COLO829 (cell line): ENCODE measurements at places on chromosomes 5 and 9.
A peak's percentile ranks its signal among the peaks of the same experiment; 100 is the strongest.

DNA sequence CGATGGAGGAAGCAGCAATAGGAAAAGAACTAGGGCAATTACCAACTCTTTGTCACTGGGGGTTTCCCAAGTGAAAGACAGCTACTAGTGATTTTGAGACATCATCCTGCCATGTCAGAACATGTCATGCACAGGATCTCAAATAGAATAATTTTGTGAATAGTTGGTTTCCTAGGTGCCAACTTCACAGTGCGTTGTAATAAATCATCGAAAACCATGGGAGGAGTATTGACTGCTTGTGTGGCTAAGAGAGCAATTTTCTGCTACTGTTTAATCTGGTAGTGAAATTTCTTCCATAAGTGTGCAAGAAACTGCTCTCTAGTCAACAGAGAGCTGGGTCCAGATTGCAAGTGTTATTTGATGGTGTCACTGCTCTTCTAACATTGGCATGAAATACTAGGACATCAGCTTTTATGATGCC is 168.6 kb downstream of the NNT start:
- no peak for DNase-seq

GRCh38 chr9:37295796-37296195 is 126.7 kb upstream of the GRHPR start:
- no peak for DNase-seq

DNA sequence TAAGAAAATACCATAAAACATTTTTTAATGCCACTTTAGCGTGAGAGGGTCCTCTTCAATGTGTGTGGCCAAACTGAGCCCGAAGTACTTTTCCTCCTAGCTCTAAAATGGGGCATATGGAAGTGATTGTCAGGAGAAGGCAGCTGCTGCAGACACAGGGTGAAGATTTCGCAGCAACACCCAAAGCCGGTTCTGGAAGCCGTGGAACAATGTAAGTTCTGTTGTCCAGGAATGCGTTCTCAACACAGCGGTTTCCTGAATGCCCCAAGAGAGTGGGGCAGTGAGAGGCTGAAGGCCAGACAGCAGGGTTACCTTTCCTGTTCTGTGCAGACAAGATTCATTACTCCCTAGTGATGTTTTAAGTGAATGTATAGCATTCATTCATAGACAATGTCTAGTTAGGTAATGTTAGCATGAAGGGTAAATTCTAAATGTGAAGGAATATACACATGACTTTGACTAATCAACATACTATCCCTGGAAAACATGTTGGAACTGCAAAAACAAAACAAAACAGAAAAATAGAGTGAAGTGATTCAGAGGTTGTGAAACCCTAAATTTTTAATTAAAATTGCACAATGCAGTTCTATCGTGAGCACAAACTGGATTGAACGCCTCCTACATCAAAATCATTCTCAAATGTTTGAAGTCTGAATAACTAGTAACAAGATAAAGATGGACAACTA is 197.0 kb upstream of the SEMA6A start:
- DNase-seq, result peak; percentile 62

DNA sequence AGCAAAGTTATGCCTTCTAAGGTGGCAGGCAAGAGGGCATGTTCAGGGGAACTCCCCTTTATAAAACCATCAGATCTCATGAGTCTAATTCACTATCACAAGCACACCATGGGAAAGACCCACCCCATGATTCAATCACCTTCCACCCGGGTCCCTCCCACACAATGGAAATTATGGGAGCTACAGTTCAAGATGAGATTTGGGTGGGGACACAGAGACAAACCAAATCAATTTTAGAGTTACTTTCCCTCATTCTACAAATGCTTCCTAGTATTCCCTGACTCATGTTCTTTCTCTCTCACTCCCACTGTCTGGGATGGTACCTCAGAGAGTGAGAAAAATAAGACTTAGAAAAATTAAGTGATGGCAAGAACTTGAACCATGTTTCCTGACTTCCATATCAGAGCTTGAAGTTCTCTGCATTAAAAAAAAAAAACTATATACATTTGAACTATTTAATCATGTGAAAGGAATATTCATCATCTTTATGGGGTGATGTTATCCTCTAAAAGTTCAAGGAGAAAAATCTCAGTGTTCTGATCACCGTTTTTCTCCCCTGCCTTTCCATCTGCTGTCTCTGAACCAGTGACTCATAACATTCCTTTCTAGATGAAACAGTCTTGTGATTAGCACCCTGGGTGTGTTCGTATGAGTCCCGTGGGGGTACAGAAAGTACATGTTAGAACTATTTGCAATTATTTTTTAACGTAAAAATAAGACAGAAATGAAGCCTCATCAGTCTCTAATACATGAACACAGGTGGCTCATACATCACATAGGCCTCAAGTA is 282.9 kb downstream of the SLF1 start:
- peak; percentile 19 for DNase-seq

DNA sequence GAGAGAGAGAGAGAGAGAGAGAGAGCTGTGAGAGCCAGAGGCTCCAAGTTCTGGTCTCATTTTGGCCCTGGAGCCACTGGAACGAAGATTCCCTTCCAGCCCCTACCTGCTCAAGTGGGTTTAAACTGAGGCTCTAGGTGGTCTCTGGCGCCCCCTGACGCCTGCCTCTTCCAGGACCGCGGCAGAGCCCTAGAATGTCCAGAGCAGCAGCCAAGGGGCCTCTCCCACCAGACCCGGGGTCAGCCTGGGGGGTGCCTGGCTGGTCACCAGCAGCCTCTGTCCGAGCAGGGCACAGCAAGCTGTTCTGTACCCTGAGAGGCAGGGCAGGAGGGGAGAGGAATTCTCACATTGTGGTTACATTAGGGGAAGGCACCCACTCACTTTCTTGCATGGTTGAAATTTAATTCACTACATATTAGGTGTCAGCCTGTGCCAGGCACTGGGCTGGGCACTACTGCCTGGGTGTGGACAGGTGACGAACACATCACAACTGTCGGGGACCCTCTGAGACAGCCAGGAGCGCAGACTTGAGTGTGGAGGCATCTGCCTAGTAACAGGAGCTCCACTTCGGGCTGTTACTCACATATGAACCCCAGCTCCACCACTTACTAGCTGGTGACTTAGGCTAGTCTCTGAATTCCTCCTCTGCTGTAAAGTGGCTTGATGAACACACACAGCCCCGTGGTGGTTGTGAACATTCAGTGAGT is 44.5 kb downstream of the AMBP start:
- DNase-seq, result peak; percentile 32

GRCh38 chr5:32684260-32684659 is 26.9 kb upstream of the NPR3 start:
- no peak for DNase-seq

DNA sequence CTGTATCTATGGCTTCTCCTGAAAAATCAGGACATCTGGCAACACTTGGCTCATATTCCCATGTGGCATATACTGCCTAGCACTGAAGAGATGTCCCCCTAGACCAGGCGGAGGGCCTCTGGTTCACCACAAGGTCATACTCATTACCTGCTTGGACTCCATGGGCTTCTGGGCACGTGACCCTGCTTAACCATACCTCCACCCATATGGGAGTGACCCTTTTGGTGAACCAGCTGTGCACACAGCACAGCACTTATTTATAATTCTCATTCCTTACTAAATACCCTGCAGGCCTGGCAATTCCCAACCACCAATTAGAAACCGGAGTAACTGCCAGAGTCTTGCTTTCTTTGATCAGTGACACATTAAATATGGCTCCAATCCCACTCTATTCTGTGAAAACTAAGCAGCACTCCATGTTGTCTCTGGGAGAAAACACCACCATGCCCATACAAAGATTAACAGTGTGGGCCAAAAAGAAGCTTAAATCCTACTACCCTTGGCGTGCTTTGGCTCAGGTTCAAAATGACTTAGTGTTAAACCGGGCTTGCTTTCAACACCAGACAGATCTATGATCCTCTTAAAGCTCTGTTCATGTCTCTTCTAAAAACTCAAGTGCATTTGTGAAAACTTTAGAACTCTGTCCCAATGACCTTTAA is 57.7 kb downstream of the MTMR12 start:
- no peak for DNase-seq

GRCh38 chr5:14937254-14937653 is 65.7 kb upstream of the ANKH start:
- DNase-seq, result peak; percentile 54

- no peak for DNase-seq
Measured at GRCh38 chr5:97075649-97076048, 66.8 kb downstream of the LIX1 start.

- no peak for DNase-seq
Measured at GRCh38 chr9:133975511-133975910, 16.6 kb downstream of the VAV2 start.

DNA sequence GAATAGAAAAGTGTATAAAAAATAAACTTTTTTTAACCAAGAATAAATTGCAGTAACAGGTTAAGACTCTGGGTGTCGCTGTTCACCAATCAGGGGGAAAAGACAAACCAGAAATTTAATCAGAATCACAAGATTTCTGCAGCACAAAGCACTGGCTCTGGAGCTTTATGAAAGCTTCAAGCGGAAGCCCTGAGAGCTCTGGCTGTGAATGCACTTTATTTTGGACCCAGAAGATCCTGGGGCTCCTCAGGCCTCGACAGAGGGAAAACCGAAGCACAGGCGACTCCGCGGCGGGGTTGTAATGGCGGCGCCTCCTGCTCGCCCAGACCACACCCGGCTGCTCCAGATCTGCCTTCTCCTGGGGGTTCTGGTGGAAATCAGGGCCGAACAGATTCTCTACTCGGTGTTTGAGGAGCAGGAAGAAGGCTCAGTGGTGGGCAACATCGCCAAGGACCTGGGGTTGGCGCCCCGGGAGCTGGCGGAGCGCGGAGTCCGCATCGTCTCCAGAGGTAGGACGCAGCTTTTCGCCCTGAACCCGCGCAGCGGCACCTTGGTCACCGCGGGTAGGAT is at the start of gene PCDHGA4:
PCDHGA4 (plus strand) TSS at position 122 of the 570 bp plus-strand sequence; CDS start at position 209, 87 bp downstream.
- no peak for DNase-seq

DNA sequence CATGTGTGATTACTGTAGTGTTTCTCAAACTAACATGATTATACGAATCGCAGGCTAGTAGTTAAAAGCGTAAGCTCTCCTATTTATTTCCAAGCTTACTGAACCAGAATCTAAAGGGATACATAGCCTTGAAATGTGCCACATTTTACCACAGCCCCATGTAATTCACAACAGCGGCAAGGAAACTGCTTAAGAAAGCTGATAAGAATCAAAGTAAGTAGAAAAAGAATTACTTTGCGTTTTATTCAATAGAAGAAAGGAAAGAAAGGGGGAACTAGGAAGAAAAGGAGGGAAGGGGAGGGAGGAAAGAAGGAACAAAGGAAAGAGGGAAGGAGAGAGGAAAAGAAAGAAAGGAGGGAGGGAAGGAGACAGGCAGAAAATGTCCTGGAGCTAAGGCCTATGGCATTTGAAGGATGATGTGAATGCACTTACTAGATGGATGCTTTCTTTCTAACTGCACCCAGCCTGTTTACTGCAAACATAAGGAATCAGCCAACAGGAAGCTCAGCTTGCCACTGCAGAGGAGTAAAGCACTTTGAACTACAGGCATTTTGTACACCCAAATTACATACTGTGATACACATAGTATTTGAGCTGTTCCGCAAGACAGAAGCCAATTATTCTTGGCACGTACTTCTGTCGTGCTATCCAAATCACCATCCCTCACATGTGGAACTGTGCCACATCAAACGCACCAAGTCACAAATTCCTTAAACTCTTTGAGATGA is 521.7 kb downstream of the RAB3C start:
- DNase-seq, result no peak

- DNase-seq, result no peak
Measured at GRCh38 chr9:91246846-91247245, 114.9 kb downstream of the AUH start.

DNA sequence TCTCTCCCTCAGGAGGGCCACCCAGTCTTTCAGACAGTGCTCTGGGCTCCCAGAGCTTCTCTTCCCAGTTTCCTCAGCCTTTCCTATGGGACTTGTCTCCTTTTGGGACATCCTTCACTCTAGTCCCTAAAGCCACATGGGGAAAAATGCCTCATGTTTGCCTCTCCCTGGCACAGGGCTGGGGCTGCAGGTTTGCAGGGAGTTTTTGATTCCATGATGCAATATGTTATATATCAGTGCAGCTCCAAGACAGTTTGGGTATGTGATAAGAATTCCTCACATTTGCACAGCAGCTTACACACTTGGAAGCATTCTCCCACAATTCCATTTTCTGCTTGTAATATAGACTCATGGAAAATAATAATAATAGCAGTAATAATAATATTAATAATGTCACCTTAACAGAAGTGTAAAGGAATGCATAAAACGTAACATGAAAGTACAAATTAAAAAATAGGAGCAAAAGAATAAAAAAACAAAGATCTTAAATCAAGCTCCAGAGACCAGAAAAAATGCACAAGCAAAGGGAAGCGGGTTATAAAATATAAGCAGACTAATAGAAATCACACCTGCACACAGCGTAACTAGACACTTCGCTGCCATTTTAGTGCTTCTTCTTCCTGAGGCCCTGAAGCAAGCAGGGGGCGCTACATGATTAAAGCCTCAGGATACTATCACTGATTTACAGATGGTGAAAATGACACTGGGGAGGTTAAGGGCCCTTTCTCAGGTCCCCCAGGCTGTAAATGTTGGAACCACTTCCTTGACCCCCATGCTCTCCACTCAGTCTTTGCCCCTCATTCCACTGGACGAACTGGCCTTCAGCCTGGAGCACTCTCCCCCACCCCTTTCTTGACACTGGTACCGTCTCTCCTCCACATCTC is 70.0 kb upstream of the IL17B start:
- DNase-seq, result no peak

DNA sequence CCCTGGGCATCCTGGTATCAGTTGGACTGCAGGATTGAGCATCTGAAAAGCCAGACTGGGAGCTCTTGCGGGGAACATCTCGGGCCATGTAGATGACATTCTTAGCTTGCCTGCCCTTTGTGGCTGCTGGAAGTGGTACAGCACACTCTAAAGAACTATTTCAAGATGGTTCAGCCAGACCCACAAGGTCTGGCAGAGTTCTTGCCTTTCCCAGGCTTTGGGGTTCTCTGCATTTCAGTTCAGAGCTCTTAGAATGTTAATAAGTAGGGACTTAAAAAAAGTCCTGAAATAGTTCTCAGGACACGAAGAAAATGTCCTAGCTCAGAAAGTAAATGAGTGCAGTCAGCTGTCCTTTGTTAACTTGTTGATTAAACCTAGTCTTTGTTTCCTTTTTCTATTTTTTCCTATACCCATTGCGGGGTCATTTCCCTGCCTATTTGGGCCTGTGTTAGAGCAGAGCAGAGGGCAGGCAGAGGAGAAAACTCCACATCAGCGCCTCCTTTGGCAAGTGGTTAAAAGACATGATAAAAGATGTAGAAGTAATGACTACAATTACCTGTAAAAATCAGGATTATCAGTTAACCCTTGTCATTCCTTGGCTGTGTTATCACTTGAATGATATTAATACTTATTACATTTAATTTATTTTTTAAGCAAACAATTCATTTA is 291.5 kb downstream of the ZSWIM6 start:
- no peak for DNase-seq
